Right forelimb (tissue), 1 donor: ENCODE measurements at places on chromosomes 4 and X.

GRCh38 chrX:39609941-39610340 is 487.8 kb downstream of the BCOR start:
- DNase-seq, result no peak

- no peak for DNase-seq
Observed at GRCh38 chr4:87014284-87014782, 79.5 kb downstream of the AFF1 start.

DNA sequence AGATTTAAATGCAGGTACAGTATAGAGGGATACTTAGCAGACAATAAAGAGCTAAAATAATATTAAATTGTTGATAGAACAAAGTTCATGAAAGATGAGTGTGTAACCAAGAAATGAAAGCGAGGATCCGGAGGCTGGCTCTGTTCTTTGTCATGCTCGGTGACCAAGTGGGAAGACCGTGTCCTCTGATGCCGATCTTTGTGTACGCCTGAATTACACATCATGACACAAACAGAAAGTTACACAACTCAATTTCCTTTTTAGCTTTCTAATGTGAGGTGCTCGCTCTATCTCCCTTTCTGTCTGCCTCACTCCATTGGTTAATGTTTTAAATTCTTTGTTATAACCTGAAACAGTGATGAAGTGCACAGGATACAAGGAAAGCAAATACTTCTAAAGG is 114.8 kb upstream of the NEIL3 start:
- no peak for DNase-seq

DNA sequence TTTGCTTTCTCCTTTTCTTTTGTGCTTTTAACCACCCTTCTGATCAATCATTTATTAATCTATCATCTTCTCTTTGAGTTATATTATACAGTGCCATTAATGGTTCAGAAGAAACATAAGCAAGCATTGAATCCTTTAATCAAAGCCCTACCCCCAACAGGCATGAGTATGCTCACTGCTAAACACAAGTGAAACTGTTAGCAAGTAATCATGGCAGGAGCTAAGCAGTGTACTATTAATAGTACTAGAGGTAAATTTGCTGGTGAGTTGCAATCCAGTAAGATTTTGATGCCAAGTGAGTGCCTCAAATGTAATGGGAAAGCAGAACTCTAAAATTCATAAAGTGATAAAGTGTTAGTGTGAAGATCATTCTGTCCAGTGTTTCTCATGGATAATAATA is 57.2 kb downstream of the FNIP2 start:
- DNase-seq, result no peak

DNA sequence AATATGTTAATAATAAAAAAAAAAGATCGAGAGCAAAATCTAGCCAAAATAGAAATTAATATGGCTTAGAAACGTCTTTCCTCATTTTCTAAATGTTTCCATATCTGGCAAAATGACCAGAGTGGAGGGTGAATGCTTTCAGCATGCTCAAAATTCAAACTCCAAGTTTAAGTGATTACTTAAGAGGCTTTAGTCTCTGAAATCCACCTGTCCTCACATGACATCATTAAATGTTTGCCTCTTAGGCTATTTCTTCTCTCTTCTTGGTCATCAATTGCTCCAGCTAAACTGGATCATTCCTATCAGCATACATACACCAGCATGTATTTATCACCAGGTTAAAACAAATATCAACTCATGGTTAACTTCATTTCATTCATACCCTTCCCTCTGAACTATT is 54.5 kb upstream of the ATXN3L start:
- DNase-seq, result no peak

GRCh38 chr4:177250056-177250696 is 59.5 kb upstream of the NEIL3 start:
- peak; percentile 77 for DNase-seq

DNA sequence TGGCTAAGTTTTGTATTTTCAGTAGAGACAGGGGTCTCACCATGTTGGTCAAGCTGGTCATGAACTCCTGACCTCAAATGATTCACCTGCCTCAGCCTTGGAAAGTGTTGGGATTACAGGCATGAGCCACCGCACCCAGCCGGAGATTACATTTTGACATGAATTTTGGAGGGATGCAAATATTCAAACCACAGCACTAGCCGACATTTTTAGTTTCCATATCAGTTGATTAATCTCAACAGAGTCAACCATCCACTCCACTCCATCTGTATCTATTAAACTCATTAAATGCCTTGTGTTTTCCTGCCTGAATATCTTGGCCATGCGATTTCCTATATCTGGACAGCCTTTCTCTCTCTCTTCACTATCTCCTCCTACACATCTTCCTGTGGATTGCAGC is 64.1 kb upstream of the PDGFRA start:
- no peak for DNase-seq

- DNase-seq, result no peak
Observed at GRCh38 chrX:129577473-129577872, 37.4 kb downstream of the OCRL start.

GRCh38 chr4:65089666-65090065 is 580.6 kb downstream of the EPHA5 start:
- DNase-seq, result no peak

DNA sequence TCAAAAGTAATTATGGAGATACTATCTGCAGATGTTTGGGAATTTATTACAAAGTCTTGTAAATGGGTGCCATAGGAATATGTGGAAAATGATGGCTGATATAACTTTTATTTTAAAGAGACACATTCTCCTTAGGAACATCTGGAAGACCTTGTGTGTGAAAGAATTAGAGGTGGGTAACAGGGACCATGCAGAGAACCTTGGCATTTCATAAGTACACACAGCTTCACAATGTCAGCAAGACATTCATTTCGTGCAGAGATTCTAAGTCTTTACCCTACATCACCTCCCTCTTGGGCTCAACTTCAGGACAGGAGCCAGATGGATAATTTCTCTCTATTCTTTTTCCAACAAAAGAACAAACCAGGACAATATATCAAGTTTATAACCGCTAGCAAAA is 458.1 kb upstream of the INTU start:
- no peak for DNase-seq

GRCh38 chrX:151570561-151570960 is 7.1 kb downstream of the PASD1 start:
- no peak for DNase-seq

DNA sequence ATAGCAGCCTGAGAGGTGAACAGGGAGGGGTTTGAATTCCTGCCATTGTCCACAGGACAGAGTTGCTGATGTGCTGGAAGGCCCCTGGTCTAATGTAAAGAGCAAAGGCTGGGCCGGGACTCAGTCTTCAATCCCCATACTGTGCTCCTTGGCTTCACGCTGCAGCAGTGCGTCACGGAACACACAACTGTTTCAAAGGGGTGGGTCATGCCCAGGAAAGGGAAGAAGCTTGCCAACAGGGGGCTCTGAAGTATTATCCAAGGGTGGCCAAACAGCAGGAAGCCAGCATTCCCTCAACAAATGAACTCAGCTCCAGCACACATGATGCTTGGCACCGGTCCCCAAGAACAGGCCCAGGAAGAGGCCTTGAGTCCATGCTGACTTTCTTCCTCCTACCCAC is 122.5 kb downstream of the NFKB1 start:
- no peak for DNase-seq

- no peak for DNase-seq
Observed at GRCh38 chr4:2408401-2408958, 10.0 kb downstream of the ZFYVE28 start.

DNA sequence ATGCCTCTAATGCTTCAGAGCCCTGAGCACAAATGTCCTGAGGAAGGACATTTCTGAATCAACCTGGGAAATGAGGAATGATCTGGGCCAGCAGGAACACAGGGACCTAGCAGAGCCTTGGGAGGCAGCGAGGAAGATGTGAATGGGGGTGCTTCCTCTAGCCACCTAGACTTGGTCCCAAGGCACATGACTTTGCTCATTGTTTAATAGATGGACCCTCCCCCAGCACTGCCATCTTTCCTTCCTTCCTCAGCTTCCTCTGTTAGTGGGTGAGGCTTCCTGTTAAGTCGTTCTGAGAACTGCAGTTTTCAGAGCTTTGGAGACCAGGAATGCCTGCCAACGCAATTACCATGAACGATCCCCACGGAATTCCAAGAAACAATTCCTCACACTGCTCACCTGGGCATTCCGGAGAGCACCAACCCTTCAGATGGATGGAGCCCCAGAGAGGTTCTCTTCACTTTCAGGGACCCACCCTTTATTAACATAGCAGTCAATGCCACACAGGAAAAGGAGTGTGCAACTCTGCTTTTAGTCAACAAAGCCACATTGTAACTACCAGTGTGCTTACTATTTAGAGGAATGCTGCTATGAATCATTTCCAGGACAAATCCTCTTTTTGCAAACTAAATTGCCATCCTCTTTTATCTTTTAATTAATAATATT is 48.5 kb upstream of the STIM2 start:
- DNase-seq, result no peak

DNA sequence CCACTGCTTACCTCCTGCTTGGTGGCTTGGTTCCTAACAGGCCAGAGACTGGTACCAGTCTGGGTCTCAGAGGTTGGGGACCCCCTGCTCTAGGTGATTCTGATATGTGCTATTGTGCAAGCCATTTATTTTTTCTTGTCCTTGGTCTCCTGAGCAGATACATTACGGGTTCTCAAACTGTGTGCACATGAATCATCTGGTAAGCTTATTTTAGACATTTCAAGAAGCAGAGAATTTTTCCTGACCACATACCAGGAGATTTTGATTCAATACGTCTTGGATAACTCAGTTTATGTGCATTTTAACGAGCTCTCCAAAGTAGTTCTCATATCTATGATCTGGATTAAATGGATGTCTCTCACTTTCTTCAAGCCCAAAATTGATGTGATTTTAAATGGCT is 77.2 kb downstream of the FHIP1A start:
- DNase-seq, result no peak

GRCh38 chrX:104195489-104196084 is 29.3 kb downstream of the FAM199X start:
- DNase-seq, result no peak

- no peak for DNase-seq
Observed at GRCh38 chr4:98094118-98094517, 49.2 kb downstream of the STPG2 start.

- no peak for DNase-seq
Observed at GRCh38 chrX:9184211-9184610, 150.3 kb upstream of the FAM9B start.

DNA sequence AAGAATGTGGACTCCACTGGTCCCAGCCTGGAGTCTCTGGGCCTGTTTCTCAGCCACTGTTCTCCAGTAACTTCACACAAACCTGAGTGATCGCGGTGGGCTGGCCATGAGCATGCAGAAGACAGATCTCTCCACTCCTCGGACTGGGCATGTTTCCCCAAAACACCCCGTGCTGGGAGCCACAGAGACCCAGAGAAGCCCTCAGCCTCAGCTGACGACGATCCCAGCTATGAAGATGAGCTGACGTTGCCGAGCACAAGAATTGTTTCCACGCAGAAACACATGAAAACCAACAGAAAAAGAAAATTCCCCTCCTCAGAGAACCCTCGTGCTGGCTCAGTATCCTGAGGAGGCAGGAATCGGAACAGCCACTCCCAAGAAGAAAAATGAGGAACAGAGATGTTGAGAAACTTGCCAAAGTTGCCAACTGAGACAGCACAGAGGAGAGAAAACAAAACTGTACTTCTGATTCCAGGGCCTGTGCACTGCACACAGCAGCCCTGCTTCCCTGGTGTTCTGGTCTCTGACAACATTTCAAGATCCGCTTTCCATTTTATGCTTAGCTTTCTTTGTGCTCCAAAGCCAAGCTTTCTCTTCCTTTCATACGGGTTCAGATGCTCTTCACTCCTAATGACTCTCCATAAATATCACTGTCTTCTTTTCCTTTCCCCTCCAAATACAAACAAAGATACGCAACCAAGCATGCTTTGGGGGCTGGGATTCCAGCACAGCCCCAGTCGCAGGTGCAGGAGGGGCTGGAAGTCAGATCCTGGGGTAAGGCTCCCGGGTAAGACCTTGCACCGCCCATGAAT is 81.4 kb downstream of the IRF2 start:
- DNase-seq, result no peak

- no peak for DNase-seq
Observed at GRCh38 chr4:28879178-28879577, 1841.0 kb upstream of the PCDH7 start.

DNA sequence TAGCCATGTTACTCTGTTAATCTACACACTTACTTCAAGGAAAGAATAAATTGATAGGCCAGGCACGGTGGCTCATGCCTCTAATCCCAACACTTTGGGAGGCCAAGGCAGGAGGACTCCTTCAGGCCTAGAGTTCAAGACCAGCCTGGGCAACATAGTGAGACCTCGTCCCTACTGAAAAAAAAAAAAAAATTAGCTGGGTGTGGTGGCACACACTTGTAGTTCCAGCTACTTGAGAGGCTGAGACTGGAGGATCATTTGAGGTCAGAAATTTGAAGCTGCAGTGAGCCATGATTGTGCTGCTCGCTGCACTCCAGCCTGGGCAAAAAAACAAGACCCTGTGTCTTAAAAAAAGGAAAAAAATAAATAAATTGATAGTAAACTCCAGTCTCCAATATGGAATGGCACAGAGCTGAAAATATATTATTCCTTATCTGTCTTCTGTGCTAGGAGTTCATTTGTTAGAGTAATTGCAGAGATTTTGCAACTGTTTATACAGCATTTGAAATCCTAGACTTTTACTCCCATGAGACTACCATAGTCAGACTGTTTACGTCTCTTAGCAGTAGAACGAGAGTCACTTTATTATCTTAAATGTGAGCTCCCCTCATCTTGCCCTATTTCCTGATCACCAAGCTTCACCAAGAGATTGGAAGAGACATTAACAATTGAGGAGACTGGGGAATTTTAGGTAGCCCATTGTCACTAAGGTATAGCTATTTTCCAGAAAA is 18.8 kb upstream of the TMEM131L start:
- no peak for DNase-seq

GRCh38 chr4:168677063-168677462 is 180.2 kb downstream of the PALLD start:
- DNase-seq, result no peak

DNA sequence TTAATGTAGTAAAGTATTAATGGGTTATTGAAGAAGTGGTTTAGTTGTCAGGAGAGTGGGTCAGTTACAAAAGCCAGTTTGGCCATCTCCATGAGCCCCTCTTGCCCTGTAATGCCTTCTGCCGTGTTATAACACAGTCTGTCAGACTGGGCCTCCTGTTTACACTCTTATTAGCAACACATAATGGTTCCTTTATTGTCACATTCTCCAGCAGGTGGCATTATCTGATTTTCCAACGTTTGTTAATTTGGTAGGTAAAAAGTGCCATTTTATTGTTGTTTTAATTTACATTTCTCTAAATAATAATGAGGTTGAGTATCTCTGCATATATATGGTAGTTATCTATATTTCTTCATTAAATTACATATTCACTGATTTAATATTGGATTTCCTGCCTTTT is 560.8 kb downstream of the FGF13 start:
- no peak for DNase-seq

DNA sequence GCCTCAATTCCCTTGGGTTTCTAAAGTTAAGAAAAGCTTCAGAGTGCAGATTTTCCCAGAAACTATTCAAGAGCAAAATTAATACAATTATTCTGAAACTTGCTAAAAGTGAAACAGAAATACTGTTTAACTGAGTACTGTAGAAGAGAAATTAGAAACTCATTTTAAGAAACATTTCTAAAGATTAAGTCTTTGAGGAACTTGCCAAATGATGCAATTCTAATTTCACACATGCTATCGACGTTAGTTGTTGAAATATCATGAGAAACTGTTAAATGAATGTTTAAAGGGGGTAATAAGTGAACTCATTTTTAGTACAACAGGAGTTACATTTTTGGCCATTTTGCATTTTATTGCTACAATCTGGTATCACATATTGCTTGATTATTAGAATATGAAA is 125.3 kb upstream of the MAOA start:
- no peak for DNase-seq
